Lower lobe of right lung (tissue), 2 donors: ENCODE measurements at places on chromosomes 7 and 10. TPM values are rescaled to one million over a fixed set of nuclear protein-coding genes. Genes with fewer than 3 reads are reported as not detected.

- H3K27me3 ChIP-seq: no peaks in the 10 kb centered on the region
- DNase-seq: no peak
- H3K27ac ChIP-seq: peak overlapping the region; percentile 49
- no peak overlapping the region for H3K4me3 ChIP-seq
- peaks cover 79% of the 10 kb centered on the region for H3K4me1 ChIP-seq
Observed at GRCh38 chr10:80168679-80169380, 36.3 kb downstream of the PLAC9 start.

Gene PI4K2A
- 29.7 TPM for total RNA-seq

Gene TAC1
- total RNA-seq: not detected

- no peak overlapping the region for H3K27ac ChIP-seq
- DNase-seq: no peak
Observed at GRCh38 chr10:64519427-64519826, 998.2 kb downstream of the REEP3 start.

Gene EPHA1
- total RNA-seq: 9.0 TPM

- H3K27ac ChIP-seq: no peak overlapping the region
- no peak overlapping the region for H3K4me3 ChIP-seq
- no peaks in the 10 kb centered on the region for H3K4me1 ChIP-seq
- peaks cover 11% of the 10 kb centered on the region for H3K36me3 ChIP-seq
- no peaks in the 10 kb centered on the region for H3K27me3 ChIP-seq
Observed at GRCh38 chr7:138866353-138866752, 68.4 kb upstream of the ATP6V0A4 start.

- H3K27ac ChIP-seq: no peak overlapping the region
- no peaks in the 10 kb centered on the region for H3K27me3 ChIP-seq
- no peaks in the 10 kb centered on the region for H3K36me3 ChIP-seq
- no peak for DNase-seq
- no peak overlapping the region for H3K4me3 ChIP-seq
Observed at GRCh38 chr7:114070246-114070645, 151.4 kb upstream of the PPP1R3A start.

DNA sequence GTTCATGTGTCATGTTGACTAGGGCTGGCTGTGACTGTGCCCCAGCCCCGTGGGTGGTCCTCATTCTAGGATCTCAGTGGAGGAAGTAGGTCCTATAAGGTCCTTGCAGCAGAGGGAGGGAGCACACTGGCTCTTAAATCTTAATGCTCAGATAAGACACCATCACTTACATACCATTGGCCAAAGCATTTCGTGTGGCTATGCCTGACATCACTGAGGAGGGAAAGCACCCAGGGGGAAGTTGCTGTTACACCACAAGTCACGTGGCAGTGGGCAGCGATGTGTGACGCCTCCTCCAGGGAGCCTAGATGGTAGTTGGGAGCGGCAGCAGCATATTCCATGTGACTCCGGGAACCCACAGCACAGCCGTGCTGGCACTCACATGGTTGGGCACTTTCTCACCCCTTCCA lies 224.7 kb upstream of the SH2B2 start:
- H3K27me3 ChIP-seq: no peaks in the 10 kb centered on the region
- H3K27ac ChIP-seq: no peak overlapping the region
- no peaks in the 10 kb centered on the region for H3K36me3 ChIP-seq
- peak; percentile 68 for DNase-seq

- H3K27ac ChIP-seq: no peak overlapping the region
- no peaks in the 10 kb centered on the region for H3K27me3 ChIP-seq
- no peak for DNase-seq
Observed at GRCh38 chr7:54921116-54921515, 97.7 kb upstream of the EGFR start.

GRCh38 chr7:10648289-10648688 lies 325.4 kb upstream of the PHF14 start:
- no peak for DNase-seq
- no peak overlapping the region for H3K27ac ChIP-seq
- no peaks in the 10 kb centered on the region for H3K36me3 ChIP-seq
- H3K27me3 ChIP-seq: no peaks in the 10 kb centered on the region
- H3K4me1 ChIP-seq: no peaks in the 10 kb centered on the region
- H3K4me3 ChIP-seq: no peak overlapping the region

GRCh38 chr7:25845464-25845863 lies 306.5 kb upstream of the NFE2L3 start:
- no peaks in the 10 kb centered on the region for H3K27me3 ChIP-seq
- peaks cover 14% of the 10 kb centered on the region for H3K4me1 ChIP-seq
- H3K27ac ChIP-seq: no peak overlapping the region
- H3K36me3 ChIP-seq: no peaks in the 10 kb centered on the region
- no peak for DNase-seq

DNA sequence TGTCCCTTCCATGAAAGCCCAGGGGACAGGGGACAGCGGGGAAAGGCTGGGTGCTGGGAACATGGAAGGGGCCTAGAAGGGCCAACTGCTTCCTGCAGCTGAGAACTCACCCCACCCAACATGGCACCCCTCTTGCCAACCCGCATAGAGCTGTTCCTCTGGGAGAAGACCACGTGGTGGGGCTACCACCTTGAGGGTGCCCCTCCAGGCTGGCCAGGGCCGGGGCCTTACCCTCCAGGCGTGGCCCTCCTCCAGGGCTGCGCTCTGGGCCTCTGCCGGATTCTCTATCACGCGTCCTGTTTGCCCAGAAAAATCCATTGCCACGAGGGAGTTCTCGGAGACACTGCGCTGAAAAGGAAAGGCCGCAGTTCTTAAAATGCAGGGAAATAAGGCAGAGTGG lies 39.9 kb upstream of the DDC start:
- no peak for DNase-seq
- no peaks in the 10 kb centered on the region for H3K27me3 ChIP-seq
- no peaks in the 10 kb centered on the region for H3K4me1 ChIP-seq
- peaks cover 52% of the 10 kb centered on the region for H3K36me3 ChIP-seq
- no peak overlapping the region for H3K27ac ChIP-seq
- no peak overlapping the region for H3K4me3 ChIP-seq

GRCh38 chr10:35343739-35344138 lies 7.4 kb downstream of the CCNY start:
- no peak overlapping the region for H3K27ac ChIP-seq
- H3K36me3 ChIP-seq: no peaks in the 10 kb centered on the region
- H3K27me3 ChIP-seq: no peaks in the 10 kb centered on the region
- H3K4me3 ChIP-seq: no peak overlapping the region

Gene TPST1
- total RNA-seq: 16.7 TPM

DNA sequence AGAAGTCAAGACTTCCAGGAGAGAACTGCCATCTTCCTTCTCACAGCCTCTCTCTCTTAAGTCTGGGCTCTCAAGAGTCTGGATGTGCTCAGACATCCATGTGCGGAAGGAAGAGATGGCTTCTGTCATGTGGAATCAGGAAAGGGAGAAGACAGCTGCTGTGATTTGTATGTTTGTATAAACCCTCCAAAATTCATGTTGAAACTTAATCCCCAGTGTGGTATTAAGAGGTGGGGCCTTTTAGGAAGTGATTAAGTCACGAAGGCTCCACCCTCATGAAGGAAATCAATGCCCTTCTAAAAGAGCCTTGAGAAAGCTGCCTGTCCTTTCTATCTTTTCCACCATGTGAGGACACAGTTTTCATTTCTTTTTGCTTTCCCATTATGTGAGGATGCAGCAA lies 73.9 kb upstream of the PTN start:
- no peaks in the 10 kb centered on the region for H3K36me3 ChIP-seq
- H3K4me3 ChIP-seq: no peak overlapping the region
- no peaks in the 10 kb centered on the region for H3K27me3 ChIP-seq

DNA sequence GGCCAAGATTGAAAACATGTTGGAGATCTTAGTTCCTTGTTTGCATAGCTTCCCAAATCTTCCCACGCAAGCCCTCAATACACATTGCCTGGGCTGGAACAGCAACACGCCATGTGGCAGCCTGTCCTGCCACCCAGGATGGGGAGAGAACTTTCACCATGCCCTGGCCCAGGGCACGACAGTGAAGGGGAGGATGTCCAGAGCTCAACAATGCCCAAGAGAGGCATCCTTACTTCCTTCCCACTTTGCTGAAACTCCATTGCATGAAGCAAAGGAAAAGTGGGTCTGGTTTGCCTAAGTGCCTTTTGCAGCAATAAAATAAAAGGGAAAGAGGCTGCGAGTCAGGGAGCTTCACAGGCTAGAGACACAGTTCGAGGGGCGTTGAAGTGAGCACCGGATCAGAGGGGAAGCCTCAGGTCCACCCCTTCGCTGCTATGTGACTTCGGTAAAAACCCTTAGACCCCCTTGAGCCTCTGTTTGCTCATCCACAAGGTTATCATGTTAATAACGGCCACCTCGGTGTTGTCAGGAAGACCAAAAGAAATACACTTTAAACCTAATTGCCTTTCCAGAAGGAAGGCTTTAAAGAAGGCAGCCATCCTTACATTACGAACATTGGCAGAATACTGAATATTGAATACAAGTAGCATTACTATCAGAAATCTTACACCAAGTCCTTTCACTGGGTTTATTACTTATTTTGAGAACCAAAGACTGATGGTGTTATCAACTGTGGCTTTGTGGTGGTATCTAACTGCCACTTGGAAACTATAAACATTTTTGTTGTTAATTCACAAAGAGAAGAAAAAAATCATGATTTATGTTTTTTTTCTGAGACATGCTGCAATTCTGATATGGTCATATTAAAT lies 133.3 kb downstream of the ICA1 start:
- no peaks in the 10 kb centered on the region for H3K27me3 ChIP-seq
- DNase-seq: no peak
- H3K27ac ChIP-seq: no peak overlapping the region
- no peak overlapping the region for H3K4me3 ChIP-seq
- H3K36me3 ChIP-seq: peaks cover 4% of the 10 kb centered on the region

Gene GPR26
- total RNA-seq: not detected

Gene CRYGN
- not detected for total RNA-seq

Gene HGF
- total RNA-seq: 17.2 TPM

DNA sequence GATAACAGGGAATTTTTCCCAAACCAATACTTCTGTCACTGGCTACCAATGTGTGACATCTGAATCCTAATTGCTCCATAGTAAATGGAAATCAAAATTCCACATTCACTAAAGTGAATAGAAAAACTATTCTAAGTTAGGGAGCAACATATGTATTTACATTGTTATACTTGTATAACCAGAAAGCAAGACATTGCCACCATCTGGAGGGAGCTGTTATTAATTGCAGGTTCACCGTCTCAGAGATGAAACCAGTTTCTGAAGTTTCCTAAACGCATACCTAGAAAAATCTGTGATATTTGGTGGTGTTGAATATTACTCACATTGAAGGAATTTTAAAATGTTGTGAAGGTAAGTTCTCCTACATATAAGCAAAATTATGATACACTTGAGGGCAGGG lies 390.1 kb downstream of the NXPH1 start:
- DNase-seq: no peak
- no peaks in the 10 kb centered on the region for H3K36me3 ChIP-seq
- H3K4me3 ChIP-seq: no peak overlapping the region
- H3K27me3 ChIP-seq: no peaks in the 10 kb centered on the region
- no peaks in the 10 kb centered on the region for H3K4me1 ChIP-seq

Gene NEURL1
- 0.95 TPM for total RNA-seq

DNA sequence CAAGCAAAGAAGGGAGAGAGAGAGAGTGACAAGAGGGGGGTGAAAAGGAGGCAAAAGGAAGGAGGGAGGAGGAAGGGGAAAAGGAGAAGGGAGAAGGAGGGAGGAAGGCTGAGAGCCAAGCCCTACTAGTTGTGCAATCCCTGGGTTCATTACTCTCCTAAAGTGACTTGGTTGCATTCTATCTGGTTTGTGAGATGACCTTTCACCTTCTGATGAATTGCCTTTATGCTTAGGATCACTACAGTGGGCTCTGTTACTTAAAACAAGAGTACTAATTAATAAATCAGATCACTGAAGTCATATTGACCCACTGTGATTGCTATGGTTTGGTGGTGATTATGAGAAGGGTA lies 144.9 kb downstream of the KIF20B start:
- H3K27me3 ChIP-seq: no peaks in the 10 kb centered on the region
- H3K27ac ChIP-seq: no peak overlapping the region
- H3K4me1 ChIP-seq: no peaks in the 10 kb centered on the region
- H3K4me3 ChIP-seq: no peak overlapping the region
- H3K36me3 ChIP-seq: no peaks in the 10 kb centered on the region
- no peak for DNase-seq

GRCh38 chr10:118732245-118733165 lies 22.3 kb downstream of the CACUL1 start:
- peaks cover 83% of the 10 kb centered on the region for H3K4me1 ChIP-seq
- H3K27me3 ChIP-seq: no peaks in the 10 kb centered on the region
- H3K4me3 ChIP-seq: no peak overlapping the region

GRCh38 chr10:27481486-27481885 lies 22.6 kb upstream of the RAB18 start:
- H3K4me3 ChIP-seq: no peak overlapping the region
- no peak overlapping the region for H3K27ac ChIP-seq
- no peaks in the 10 kb centered on the region for H3K4me1 ChIP-seq

GRCh38 chr10:125200396-125200795 lies 40.0 kb upstream of the CTBP2 start:
- no peak overlapping the region for H3K4me3 ChIP-seq
- no peaks in the 10 kb centered on the region for H3K4me1 ChIP-seq
- DNase-seq: no peak
- peaks cover 3% of the 10 kb centered on the region for H3K27me3 ChIP-seq
- H3K27ac ChIP-seq: no peak overlapping the region
- H3K36me3 ChIP-seq: no peaks in the 10 kb centered on the region

Gene CUBN
- 2.2 TPM for total RNA-seq

Gene TCAF2
- 6.2 TPM for total RNA-seq

DNA sequence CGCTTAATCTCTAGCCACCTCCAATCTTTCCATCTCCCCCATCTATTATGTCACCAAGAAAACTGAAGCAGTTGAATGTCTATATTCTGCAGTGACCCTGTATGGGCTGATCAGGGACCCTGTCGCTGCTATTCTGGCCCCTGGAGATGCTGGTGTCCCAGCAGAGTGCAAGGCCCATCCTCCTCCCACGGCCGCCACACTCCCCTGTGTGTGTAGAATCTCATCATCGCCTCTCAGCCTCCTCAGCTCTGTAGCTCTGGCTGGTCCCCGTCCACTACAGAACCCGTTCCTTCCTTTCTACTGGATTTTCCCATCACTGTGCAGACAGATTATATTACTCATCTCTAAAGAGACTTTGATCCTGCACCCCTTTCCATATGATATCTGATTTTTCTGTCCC lies 235.8 kb upstream of the PFKP start:
- peaks cover 4% of the 10 kb centered on the region for H3K27me3 ChIP-seq
- no peak overlapping the region for H3K4me3 ChIP-seq
- no peaks in the 10 kb centered on the region for H3K4me1 ChIP-seq

- peak within 1 kb of the TSS; percentile 67 for H3K4me3 ChIP-seq
- H3K36me3 ChIP-seq: peaks cover 15% of the 10 kb centered on the region
- H3K27me3 ChIP-seq: no peaks in the 10 kb centered on the region
- H3K27ac ChIP-seq: peak within 1 kb of the TSS; percentile 66
- peaks cover 35% of the 10 kb centered on the region for H3K4me1 ChIP-seq
Observed at GRCh38 chr10:71319042-71319799, at the start of gene SLC29A3. SLC29A3 (plus strand) TSS chr10:71319259; CDS start chr10:71319310, 51 bp downstream.

Gene TBC1D12
- 12.5 TPM for total RNA-seq

Gene BBIP1
- total RNA-seq: 32.4 TPM
